ENCODE measurements at places on chromosomes 11 and 22.

DNA sequence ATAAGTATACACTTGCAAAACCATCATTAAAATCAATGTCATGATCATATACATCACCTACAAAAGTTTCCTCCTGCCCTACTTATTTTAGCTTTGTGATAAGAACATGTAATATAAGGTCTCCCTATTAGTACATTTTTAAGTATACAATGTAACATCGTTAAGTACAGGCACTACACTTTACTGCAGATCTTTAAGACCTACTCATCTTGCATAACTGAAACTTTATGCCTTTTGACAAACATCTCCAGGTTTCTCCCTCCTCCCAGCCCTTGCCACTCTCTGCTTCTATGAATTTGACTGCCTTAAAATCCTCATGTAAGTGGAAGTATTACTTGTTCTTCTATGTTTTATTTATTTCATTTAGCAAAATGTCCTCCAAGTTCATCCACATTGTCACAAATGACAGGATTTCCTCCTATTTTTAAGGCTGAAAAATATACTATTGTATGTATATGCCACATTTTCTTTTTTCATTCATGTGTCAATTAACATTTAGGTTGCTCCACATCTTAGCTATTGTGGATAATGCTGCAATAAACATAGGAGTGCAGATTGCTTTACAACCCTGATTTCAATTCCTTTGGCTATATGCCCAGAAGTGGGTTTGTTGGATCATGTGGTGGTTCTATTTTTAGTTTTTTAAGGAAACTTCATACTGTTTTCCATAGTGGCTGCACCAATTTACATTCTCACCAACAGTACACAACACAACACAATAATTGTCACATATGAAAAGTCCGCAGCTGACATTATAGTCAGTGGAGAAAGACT lies 471.1 kb upstream of the ANO3 start:
- no peak for DNase-seq

GRCh38 chr11:88043149-88043548 lies 132.1 kb downstream of the RAB38 start:
- DNase-seq: no peak

DNA sequence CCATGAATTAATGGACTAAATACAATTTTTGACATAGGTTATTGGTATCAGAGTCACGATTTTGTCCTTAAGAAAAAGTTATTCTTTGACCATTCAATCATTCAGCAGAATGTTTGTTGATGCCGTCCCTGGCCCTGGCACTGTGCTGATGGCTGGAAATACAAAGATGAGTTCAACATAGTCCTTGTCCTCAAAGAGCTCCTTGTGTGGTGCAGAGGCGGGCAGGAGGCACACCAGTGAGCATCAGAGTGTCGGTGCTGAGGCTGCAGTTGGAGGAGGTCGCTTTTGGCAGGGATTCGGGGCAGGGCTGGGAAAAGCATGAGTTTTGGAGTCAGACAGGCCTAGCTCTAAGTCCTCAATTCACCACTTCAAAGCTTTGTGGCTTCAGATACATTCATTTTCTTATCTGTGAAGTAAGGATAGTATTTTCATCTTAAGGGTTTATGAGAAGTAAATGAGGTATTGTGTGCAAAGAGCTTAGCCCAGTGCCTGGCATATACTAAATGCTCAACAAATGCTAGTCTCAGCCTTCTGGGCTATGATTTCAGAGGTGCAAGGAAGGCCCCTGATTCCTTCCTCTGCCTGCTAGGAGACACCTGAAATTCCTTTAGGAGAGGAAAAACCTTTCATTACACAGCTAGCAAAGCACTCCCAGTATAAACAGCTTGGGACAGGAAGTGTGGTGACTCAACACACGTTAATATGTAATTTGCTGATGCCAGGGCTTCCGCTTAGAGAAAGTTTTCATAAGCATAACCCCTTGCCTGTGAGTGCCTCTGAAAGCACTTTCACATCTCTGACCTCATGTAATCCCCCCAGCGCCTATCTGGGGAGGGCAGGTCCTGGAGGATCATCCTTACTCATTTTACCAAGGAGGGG lies 113.8 kb downstream of the NECTIN1 start:
- DNase-seq: peak; percentile 68

- DNase-seq: no peak
These were observed 12.8 kb upstream of the APOBEC3A start for GRCh38 chr22:38944653-38945052.

GRCh38 chr22:29031227-29032011 lies 30.2 kb downstream of the C22orf31 start:
- peak; percentile 96 for DNase-seq

- DNase-seq: no peak
These were observed 24.2 kb downstream of the CCT8L2 start for GRCh38 chr22:16568425-16568758.

GRCh38 chr11:126464796-126465195 lies 109.3 kb downstream of the ST3GAL4 start:
- no peak for DNase-seq

- no peak for DNase-seq
These were observed 14.7 kb downstream of the SELENOO start for GRCh38 chr22:50215297-50216054.

GRCh38 chr22:35434061-35434710 lies 34.2 kb downstream of the MCM5 start:
- DNase-seq: no peak

DNA sequence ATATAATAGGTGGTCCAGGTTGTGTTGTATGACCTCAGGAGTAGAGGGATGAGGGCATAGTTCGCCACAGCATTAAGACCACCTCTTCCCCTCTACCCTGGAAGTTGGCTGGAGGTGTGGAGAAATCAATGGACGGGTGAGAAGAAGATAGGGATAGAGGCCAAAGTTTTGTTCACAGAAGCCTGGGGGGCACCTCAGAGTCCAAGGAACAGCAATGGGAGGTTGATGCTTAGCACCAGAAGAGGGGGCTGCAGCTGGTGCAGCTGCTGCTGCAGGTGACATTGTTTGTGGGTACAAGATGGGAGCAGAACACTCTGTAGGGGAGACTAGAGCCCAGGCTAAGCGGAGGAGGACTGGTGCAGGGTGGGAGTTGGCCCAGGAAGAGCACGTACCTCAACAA lies 31.2 kb upstream of the SPON1 start:
- DNase-seq: no peak

DNA sequence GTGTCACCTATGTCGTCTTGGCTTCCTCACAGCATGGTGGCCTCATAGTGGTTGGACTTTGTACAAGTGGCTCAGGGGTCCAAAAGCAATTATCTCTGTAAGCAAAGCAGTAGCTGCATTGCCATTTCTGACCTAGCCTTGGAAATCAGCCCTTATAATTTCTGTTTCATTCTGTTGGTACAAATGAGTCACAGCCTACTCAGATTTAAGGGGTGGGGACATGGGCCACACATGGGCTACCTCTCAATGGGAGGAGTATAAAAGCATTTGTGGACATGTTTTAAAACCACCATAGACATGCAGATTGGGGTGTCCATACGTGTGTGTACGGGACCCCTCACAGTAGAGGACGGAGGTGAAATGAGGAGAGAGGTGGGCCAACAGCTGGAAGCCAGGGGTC lies 41.6 kb downstream of the CHRDL2 start:
- DNase-seq: no peak

GRCh38 chr11:23509023-23509422 lies 648.7 kb upstream of the CCDC179 start:
- DNase-seq: peak; percentile 44

DNA sequence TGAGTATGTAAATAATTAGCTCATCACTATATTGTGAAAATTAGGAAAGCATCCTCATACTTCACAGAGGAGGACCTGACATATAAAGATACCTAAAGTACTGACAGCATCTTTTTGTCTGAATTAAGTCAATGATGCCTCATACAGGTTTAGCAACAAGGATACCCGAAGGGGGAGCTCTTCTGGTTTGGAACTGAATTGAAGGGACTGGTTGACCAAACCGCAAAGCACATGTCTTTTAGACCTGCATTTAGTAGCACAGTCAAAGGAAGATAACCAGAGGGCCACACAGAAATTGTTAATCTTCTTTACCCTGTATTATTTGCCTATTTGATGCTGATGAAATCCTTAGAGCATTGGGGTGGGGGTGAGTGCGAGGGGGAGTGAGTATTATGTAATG lies 12.9 kb upstream of the WT1 start:
- no peak for DNase-seq

Data from foreskin fibroblast (primary cell).